NCI-H187 (cell line): ENCODE measurements at places on chromosomes 1 and 21.

GRCh38 chr1:44546403-44547053 is 127.8 kb downstream of the TMEM53 start:
- DNase-seq = no peak

- no peak for DNase-seq
Observed at GRCh38 chr1:114316204-114316603, 162.5 kb upstream of the SYT6 start.

DNA sequence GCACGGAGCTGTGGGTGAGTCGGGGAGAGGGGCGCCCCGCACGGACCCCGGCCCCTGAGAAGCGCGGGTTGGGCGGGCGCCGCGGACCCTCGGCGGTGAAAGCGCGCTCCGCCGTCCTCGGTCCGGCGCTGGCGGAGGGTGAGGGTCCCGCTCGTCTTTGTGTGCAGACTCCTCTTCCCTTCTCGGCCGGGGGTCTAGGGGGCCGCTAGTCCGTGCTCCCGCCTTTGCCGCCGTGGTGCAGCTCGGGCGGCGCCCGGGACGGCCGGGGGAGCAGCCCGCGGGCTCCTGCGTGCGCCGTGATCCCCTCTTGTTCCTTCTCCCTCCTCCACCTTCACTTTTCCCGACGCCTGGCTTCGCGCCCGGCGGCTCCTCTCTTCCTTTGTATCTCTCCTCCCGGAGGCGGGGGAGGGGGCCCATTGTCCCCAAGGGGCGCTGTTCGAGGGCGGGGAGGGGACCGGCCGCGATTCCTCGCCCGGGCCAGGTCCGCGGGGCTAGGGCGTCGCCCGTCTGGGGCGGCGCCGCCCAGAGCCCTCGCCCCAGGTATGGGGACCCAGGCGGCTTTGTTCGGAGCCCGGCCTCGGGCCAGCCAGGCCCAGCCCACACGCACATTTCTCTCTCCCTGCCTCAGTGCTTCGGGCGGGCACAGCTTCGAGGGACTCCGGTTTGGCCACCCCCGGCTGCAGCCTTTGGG is 519 bp downstream of the FNBP1L start:
- DNase-seq = peak; percentile 28

GRCh38 chr1:247884797-247885413 is 10.5 kb upstream of the OR2W3 start:
- DNase-seq = no peak

DNA sequence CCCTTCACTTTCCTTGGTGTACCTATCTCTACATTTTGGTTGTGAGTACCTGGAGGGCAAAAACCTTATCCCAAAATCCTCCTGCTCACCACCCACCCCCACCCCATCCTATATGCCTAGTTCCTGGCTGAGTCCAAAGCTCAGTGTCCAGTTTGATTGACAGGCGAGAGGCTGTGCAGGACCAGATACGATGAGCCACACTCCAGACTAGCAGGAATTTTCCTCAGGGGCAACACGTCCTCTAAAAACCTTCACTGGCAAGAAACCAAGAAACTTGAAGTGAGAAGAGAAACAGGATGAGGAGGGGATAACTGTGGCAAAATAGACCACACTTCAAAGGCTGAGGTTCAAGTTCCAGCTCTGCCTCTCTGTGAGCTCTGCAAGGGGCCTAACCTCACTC is 1.1 kb upstream of the SLAMF8 start:
- DNase-seq = no peak

- DNase-seq = no peak
Observed at GRCh38 chr1:196774603-196775002, at the start of gene CFHR3. Gene CFHR3 (plus strand): TSS chr1:196774840. CDS start chr1:196774887, 47 bp downstream.

DNA sequence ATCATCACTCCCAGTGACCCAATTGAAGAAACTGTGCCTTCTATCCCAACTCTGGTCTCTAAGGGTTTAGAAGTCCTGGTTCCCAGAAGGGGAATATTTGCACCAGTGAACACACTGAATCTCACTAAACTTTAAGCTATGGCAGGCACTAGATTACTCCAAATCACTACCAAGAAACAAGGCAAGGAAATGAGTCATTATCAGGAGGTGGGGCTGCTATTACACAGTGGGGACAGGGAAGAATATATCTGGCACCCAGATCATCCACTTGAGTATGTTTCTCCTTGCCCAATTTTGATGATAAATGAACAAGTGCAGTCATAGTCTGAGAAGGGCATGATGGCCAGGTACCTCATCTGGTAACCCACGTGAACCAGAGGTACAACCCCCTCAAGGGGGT is 7.0 kb downstream of the MRPL9 start:
- DNase-seq = no peak

DNA sequence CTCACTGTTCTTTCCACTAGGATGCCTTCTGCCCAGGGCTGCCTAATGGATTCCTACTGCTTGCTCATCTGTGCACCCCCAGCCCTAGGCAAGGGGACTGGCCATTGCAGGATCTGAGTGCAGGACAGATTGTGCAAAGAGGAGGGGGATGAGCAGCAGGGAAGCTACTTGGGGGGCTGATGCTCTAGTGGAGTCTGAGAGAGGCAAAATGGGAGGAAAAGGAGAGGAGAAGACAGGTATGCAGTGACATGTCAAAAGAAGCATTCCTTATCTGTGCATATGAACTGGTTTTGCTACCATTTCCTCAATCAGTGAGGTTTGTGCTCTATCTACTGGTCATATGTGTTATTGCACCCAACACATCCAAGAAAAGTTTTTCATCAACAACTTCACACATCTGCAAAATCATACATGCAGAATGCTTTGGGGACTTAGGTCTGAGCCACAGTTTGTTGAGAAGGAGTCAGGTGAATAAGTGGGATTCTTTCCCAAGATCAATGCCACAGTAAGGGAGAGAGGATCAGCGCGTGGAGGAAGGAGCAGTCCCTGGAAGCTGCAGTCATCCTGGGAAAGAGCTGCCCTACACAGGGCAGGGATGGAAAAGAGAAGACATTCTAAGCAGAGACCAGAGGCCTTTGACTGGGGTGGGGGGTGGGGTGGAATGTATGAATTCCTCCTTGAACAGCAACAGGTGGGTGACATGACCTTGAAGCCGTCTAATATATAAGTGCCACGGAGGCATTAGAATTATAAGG is 14.4 kb downstream of the SLC5A9 start:
- no peak for DNase-seq

DNA sequence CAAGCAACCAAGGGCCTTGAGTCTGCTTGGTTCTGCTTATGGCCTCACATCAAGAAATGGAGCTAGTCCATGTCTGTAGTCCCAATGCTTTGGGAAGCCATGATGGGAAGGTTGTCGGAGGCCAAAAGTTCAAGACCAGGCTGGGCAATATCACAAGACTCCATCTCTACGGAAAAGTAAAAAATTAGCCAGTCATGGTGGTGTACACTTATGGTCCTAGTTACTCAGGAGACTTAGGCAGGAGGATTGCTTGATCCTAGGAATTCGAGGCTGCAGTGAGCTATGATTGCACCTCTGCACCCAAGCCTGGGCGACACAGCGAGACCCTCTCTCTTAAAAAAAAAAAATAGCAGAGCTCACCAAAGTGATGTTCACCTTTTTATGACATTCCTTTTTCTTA is 80.1 kb upstream of the DNAJC6 start:
- no peak for DNase-seq

DNA sequence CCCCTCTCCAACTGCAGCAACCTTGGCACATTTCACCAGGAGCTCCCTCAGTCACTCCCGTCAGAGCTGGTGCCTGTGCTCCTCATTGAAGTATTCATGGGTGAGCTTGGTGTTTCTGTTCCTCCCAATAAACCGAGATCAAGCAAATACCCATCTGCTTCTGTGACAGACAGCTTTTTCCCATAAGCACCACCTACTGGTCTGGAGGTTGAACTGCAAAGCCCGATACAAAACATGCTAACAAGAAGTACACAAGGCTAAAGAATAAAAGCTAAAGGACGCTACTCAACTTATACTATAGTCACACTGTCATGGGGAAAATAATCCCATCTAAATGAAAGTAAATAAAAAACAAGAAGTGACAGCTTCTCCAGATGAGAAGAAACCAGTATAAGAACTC is 111.9 kb upstream of the C21orf91 start:
- DNase-seq = no peak

DNA sequence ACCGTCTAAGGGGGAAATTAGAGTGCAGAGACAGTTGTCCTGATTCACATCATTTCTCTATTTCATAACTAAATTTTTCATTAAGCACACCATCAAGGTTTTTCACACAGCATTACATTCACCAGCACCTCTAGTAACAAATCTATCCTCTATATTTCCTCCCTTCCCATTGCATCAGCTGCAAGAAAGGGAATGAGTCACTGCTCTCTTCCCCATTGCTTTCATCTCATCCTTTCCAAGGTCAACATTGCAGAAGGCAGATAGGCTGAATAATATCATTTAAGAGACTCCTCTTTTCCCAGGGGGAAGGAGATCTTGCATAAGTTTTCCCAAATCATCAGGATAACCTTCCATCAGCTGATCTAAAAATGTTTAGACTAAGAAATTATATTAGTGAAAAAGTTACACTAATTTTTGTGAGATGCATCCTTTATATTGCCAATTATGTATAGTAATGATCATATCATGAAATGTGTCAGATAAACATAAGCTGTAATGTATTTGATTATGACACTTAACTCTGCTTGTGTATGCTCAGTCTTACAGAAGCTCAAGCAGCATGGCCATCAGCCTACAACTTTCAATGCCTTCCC is 4.3 kb downstream of the INTS7 start:
- no peak for DNase-seq

DNA sequence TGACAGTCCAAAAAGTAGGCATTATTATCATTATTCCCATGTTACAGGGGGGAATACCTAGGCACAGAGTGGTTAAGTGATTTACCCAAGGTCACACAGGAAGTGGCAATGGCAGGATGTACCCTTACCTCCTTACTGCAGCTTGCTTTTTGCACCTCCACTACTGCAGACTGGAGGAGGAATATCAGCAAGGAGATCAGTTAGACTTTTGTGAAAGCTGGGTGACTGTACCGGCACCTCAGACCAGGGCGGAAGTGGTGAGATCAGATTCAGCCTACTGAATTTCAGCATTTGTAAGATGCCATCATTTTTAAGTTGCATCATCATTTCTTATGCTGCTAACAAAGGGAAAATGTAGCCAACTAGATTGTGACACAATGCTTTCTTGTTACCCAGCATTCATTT is 4.5 kb downstream of the ADARB1 start:
- DNase-seq = no peak

- no peak for DNase-seq
Observed at GRCh38 chr1:166691476-166691875, 147.8 kb upstream of the POGK start.

DNA sequence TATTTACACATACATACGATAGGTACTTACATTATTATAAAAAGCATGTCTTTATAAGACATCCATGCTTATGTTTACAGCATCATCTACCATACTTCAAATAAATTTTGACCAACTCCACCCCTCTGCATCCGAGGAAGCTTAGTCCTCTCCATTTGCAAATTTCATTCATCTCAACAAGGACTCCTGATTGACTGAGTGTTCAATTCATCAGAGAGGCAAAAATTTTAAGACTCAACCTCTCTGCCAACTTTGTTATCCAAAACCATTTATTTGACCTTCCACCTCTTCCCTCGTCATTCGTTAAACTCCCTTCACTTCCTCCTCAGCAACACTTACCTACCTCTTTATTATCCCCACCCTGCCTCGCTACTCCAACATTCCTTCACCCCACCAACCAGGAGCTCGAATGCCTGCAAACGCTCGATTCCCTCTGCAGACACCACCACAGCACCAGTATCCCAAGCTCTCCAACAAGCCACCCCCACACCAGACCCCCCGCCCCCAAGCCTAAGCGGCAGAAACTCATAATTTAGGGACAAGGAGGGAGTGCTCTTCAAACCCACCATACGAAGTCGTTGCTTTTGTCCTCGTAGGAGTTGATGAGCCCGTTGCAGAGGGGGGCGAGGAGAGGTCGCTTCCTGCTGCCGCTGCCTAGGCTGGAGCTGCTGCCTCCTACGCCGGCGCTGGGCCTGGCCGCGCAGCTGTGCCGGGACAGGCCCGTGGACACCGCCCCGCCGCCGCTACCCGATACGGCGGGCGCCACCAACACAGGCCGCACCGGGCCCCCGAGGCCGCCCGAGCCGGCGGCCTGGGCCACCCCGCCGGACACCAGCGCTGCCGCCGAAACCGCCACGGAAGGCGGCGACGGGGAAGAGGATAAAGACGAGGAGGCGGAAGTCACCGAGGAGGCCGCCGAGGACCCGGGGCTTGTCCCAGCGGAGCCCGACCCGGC is 803 bp downstream of the COP1 start:
- DNase-seq = peak; percentile 14

DNA sequence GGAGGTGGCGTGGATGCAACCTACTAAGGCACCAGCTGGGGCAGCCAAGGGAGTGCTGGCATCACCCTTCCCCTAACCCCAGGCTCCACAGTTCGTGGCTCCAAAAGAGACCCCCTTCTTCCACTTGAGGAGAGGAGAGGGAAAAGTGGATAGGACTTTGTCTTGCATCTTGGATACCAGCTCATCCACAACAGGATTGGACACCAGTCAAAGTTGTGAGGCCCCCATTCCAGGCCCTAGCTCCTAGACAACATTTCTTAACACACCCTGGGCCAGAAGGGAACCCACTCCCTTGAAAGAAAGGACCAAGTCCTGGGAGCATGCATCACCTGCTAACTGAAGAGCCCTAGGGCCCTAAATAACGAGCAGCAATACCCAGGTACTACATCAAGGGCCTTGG is 372.6 kb upstream of the PLXNA2 start:
- no peak for DNase-seq

DNA sequence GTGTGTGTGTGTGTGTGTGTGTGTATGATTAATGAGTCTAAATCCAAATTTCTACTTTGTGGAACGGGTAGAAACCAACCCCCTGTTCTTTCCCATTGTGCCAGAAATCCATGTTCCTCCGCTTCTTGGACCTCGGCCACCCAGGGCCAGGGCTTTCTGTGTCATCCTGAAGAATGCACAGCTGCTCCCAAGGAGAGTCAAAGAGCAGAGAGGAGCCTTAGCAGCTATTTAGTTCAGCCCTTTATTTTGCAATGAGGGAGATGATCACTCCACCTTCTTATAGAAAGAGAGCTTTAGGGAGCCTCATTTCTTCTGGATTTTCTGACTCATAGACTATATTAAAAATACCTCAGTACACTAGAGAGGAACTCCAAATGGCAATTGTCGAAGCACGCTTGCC is 489.3 kb upstream of the VAMP3 start:
- no peak for DNase-seq

GRCh38 chr1:244218220-244218619 is 167.1 kb downstream of the ZBTB18 start:
- no peak for DNase-seq

GRCh38 chr1:153400244-153400643 is 9.4 kb upstream of the S100A8 start:
- DNase-seq = no peak

- DNase-seq = no peak
Observed at GRCh38 chr1:49323925-49324540, 547.3 kb upstream of the BEND5 start.

DNA sequence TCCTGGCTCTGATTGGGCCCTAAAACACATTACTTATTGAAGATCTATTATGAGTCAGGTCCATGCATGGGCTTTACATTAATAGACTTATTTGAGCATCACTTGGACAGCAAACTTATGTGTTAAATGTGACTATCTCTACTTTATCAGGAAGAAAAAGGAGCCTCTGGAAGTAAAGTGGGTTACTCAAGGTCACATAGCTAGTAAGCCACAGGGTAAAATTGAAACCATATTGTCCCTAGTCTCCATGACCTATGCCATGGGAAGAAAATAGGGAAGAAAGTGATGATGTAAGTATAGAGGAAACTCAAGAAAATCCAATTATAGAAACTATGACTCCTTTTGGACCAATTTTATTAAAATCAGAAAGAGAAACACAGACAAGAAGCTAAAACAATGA is 555.3 kb downstream of the NUF2 start:
- DNase-seq = no peak

- no peak for DNase-seq
Observed at GRCh38 chr1:103267893-103268292, 159.6 kb upstream of the COL11A1 start.

GRCh38 chr1:99251308-99251707 is 13.0 kb upstream of the PLPPR4 start:
- no peak for DNase-seq
